DMS 273 treated with DMSO at 0.1 percent for 48 hours (cell line): ENCODE measurements at places on chromosomes 3 and 15.

- DNase-seq: no peak
Measured at GRCh38 chr15:77715051-77715450, 82.3 kb upstream of the LINGO1 start.

GRCh38 chr3:109430911-109431563 is 93.7 kb upstream of the DPPA4 start:
- no peak for DNase-seq

DNA sequence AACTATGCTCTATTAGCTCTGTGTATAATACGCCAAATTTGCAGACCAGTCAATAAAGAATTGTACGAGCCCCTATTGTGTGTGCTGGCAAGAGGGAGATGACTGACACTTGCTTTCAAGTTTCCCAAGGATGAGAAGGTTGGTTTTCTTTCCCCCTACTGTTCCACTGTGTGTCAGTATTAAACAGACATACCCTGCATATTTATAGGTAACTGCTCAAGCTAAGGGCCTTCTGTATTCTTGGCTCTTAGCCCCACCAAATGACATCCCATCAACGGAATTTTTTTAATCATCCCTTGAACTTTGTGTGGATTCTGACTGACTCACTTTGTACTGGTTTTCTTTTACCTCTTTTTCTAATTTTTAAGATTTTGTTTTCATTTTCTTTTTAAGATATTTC is 60.6 kb upstream of the GYG1 start:
- DNase-seq: no peak

GRCh38 chr3:162437480-162437879 is 940.9 kb downstream of the OTOL1 start:
- no peak for DNase-seq

DNA sequence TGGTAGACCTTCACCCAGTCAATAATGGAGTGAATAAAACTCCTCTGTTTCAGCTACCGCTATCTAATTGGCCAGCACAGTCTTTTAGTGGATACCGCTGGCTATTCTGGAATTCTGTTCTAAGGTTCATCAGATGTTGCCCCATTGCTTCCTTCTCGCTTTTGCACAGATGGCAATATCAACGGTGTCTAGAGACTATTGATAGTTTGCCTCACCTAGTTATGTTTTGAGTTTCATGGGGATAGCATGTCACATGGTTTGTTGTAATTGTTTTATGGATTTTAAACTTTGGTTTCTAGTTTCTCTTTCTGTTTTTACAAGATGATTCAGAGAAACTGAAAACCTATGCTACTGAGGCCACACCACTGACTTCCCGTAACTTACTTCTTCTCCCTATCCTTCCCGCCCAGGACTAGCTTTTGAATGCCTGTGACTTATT is 2.0 kb downstream of the XRN1 start:
- no peak for DNase-seq

GRCh38 chr3:169913323-169913722 is 2.0 kb downstream of the SAMD7 start:
- DNase-seq: no peak

DNA sequence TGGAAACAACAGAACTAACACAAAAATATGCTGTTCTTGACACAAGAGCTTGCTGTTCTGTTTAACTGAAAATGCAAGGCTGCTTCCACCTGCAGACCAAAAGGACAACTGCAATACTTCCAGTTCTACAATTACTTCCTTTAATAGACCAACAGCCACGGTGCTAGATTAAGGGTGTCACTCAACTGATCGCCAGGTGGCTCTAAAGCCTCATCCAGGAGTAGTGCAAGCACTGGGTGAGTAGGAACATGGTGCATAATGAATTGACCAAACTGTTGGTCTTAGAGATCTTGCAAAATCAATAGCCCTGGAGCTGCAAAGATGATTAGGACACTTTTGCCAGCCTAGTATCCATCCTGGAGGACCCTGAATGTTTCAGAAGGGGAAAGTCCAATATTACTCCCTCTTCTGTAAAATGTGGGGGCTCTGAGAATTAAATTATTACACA is 3.6 kb upstream of the CLDN16 start:
- DNase-seq: peak; percentile 5

GRCh38 chr3:187098923-187099512 is 40.3 kb downstream of the RPL39L start:
- DNase-seq: no peak

DNA sequence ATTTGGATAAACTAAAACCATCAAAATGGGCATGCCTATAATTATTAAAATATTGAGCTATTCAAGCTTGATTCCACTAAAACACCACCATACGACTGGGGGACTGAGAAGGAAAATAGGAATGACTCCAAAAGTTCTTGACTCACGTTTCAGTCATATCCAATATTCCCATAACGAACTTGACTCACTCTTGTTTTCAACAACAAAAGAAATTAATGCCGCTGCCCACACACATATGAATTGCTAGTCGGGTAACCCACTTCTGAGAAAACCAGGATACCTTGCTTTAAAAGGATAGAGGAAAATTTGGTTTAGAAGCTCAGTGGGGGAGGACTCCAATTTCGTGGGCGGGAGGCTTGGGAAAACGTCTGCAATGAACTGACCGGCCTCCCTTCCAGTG is 5.2 kb downstream of the HTR3C start:
- DNase-seq: no peak

GRCh38 chr3:111737047-111737705 is 121.9 kb upstream of the PHLDB2 start:
- DNase-seq: no peak

GRCh38 chr3:173863551-173863950 is 466.0 kb downstream of the NLGN1 start:
- DNase-seq: no peak

DNA sequence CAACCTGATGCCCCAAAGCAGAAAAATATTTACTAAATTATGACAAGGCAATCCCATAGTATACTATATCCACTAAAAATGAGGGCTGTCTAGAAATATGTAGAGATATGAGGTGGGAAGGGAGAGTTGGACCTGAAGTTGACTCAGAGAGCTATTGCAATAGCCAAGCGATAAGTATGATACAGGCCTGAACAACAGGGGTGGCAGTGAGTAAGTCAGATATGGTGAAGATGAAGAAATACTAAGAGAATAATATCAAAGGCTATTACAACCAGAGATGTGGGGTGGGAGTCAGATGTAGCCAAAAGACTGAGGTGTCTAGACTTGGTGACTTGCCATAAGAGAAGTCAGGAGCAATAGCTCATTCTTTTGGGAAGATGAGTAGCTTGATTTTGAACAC is 9.2 kb downstream of the HSPBAP1 start:
- no peak for DNase-seq

- DNase-seq: no peak
Measured at GRCh38 chr3:172079326-172079976, 40.1 kb downstream of the FNDC3B start.

DNA sequence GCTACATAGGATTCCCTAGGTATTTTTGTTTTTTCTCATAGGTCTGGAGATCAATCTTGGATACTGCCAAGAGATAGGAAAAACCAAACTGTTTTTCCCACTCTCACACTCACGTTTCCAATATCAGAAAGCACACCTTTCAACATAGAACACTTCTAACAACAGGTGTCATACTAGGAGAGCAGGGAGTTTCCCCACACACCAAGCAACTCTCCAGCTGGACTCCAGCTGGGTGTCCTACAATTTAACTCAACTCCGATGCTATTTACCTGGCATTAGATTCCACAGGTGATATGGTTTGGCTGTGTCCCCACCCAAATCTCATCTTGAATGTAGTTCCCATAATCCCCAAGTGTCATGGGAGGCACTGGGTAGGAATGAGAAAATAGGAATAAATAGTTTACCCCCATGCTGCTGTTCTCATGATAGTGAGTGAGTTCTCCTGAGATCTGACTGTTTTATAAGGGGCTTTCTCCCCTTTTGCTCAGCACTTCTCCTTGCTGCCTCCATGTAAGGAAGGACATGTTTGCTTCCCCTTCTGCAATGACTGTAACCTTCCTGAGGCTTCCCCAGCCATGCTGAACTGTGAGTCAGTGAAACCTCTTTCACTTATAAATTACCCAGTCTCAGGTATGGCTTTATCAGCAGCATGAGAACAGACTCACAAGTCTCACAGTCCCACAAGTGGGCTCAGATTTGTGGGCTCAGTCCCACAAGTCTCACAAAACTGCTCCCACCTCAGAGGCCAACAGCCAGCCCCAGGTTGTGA is 354.5 kb upstream of the THBS1 start:
- no peak for DNase-seq

DNA sequence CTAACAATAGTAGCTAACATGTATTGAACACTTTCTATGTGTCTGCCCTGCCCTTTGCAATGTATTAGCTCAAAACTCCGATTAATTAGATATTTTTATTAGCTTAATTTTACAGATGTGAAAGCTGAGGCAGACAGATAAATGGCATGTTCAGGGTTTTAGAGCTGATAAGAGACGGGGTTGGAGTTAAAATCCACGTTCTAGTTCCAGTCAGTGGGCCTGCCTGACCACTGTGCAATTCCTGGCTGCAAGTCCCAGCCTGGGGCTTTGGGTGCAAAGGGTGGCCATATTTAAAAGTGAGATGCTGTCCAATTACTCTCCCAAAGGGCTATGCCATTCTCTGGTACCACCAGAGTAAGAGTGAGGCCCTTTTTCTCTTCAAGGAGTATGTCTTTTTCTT is 33.2 kb downstream of the FOXL2 start:
- no peak for DNase-seq

GRCh38 chr15:86558686-86559085 is 479.0 kb downstream of the AGBL1 start:
- no peak for DNase-seq

- DNase-seq: no peak
Measured at GRCh38 chr3:86867982-86868381, 123.0 kb downstream of the VGLL3 start.

DNA sequence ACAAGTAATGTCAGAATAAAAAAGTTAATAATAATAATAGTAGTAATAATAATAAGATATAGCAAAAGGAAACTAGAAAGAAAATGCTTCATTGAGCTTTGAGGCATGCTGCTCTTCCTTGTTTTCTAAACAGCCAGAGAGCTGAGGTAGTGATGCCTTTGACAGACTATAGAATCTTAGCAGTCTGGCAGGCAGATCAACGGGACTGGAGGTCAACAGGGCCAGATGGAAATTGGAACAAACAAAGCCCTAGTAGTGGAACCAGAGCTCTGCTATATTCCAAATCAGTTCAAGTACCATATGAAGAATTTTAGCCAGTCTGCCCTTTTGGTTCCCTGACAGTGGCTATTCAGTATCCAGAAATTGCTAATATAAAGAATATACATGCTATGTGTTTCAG is 278.6 kb downstream of the NLGN1 start:
- no peak for DNase-seq

- no peak for DNase-seq
Measured at GRCh38 chr3:13853256-13853977, 26.5 kb downstream of the WNT7A start.

DNA sequence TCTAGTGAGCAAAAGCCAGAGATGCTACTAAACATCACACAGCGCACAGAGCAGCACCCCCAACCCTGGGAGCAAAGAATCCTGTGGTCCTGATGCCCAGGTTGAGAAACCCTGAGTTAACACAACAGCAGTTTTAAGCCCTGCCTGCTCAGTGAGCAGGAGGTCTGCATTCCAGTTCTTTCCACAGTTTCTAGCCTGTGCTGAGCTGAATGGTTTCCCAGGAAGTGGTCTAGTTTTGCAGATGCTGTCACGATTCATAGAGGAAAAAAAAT is 171.1 kb upstream of the PROK2 start:
- DNase-seq: no peak

DNA sequence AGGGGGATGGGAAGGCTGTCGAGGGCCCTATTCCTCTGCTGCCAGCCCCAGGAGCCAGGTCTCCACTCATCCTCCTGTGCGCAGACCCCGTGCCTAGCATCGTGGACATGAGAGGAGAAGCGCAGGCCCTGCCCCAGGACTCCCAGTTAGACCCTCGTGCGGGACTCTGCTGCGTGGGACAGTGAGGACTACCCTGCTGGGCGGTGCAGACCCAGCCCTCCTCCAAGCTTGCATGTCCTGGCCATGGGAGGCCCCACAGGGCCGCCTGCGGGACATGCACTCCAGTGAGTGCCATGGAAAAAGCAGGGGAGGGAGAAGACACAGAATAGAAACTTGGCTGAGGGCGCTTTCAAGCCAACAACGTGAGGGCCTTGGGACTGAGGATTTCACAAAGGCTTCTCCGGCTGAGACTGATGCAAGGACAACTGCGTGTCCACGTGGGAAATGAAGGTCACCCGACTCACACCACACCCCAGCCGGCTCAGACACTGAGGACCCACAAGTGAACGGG is 62.6 kb upstream of the IQSEC1 start:
- DNase-seq: no peak

DNA sequence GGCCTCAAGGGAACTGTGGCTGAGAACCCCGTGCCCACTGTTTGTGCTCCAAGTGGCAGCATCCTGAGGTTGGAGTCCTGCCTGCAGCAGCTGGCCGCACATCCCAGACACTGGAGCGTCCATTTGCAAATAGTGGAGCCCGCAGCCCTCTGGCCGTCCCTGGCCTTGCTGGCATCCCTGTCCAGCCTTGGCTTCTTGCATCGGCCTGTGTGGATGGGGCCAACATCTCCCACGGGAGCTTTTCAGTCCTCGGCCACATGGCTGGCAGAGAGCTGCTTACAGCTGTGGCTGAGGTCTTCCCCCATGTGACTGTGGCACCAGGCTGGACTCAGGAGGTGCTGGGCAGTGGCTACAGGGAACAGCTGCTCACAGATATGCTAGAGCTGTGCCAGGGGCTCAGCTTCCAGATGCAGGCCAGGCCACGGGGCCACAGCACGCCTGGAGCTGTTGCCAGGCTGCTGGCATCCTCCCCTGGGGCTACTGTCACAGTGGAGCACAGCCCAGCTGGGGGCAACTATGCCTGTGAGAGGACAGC is 71.2 kb downstream of the FAM43A start:
- no peak for DNase-seq

DNA sequence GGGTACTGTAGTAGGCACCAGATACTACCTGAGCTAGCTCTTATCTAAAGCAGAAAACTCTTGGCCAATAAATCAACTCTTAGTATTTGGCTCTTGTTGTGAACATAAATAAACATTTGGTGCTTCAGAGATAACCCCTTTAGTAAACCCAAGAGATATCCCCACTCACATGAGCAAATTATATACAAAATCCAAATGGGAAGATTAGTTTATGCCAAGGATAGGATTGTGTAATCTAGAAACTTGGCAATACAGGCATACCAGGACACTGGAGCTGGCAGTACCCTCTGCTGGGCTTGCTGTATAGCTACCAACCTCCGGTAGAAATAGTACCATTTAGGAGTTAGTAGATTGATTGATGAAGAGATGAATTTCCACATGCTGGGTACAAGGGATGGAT is 127.0 kb downstream of the LIPC start:
- DNase-seq: no peak
